ENCODE measurements at places on chromosomes 7 and 10.

- H3K27me3 ChIP-seq = no peaks in the 10 kb centered on the region
- no peaks in the 10 kb centered on the region for H3K36me3 ChIP-seq
- no peaks in the 10 kb centered on the region for H3K4me1 ChIP-seq
- no peak overlapping the region for H3K27ac ChIP-seq
- no peak for DNase-seq
Measured at GRCh38 chr10:62188021-62188616, 80.5 kb downstream of the RTKN2 start.

- no peak for DNase-seq
- H3K36me3 ChIP-seq = no peaks in the 10 kb centered on the region
- H3K27ac ChIP-seq = no peak overlapping the region
Measured at GRCh38 chr10:78954689-78955088, 114.1 kb upstream of the ZMIZ1 start.

DNA sequence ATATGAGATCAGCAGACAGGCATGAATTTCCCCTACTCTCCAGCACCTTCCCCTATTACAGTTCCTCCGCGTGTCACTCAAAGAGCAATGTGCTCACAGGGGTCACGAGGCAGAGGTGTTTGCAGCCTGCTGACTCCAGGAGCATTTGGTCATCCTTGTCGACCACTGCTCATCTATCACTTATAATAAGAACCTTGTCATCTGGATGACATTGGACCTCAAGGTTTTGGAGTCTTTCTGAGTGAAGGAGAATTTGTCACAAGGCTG, 32.9 kb upstream of the PLPP4 start:
- no peak for DNase-seq
- no peak overlapping the region for H3K27ac ChIP-seq
- H3K4me3 ChIP-seq = no peak overlapping the region
- H3K36me3 ChIP-seq = no peaks in the 10 kb centered on the region
- H3K4me1 ChIP-seq = no peaks in the 10 kb centered on the region
- H3K27me3 ChIP-seq = no peaks in the 10 kb centered on the region

GRCh38 chr10:79074732-79075131, 6.0 kb downstream of the ZMIZ1 start:
- H3K4me3 ChIP-seq = no peak overlapping the region
- H3K27ac ChIP-seq = peak overlapping the region; percentile 97
- no peaks in the 10 kb centered on the region for H3K27me3 ChIP-seq
- no peak for DNase-seq
- H3K4me1 ChIP-seq = peaks cover 84% of the 10 kb centered on the region

DNA sequence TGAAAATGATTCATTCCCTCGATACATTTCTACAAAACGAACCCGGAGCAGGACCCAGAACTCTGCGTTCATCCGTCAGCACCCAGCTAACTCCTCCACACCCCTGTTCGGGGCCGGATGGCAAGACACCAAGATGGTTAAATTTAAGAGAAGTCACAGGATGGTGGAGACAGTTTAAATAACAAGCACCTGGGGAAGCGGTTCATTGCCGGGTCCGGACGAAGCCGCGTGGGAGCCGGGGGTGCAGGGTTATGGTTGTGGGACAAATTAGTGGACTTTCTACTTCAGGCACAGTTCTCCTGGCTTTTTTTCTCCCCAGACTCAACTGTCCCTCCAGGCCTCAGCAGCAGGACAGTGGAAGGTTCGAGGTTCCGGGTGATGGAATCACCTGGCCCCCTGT, 45.4 kb downstream of the ASB13 start:
- DNase-seq = no peak
- no peaks in the 10 kb centered on the region for H3K27me3 ChIP-seq
- no peak overlapping the region for H3K4me3 ChIP-seq

- no peaks in the 10 kb centered on the region for H3K27me3 ChIP-seq
- no peaks in the 10 kb centered on the region for H3K36me3 ChIP-seq
- DNase-seq = no peak
- no peak overlapping the region for H3K27ac ChIP-seq
- H3K4me3 ChIP-seq = no peak overlapping the region
Measured at GRCh38 chr10:124994573-124995473, 52.9 kb downstream of the ZRANB1 start.

- peaks cover 7% of the 10 kb centered on the region for H3K4me1 ChIP-seq
- no peaks in the 10 kb centered on the region for H3K27me3 ChIP-seq
- H3K4me3 ChIP-seq = no peak overlapping the region
Measured at GRCh38 chr7:81638198-81638597, 131.6 kb downstream of the HGF start.

DNA sequence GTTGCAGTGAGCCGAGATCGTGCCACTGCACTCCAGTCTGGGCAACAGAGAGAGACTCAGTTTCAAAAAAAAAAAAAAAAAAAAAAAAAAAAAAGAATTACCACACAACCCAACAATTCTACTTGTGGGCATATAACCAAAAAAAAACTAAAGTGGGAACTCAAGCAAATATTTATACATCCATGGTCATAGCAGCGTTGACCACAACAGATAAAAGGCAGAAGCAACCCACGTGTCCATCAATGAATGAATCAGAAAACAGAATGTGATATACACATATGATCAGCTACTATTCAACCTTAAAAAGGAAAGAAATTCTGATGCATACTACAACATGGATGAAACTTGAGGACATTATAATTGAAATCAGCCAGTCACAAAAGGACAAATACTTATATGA, 179.3 kb upstream of the NEBL start:
- DNase-seq = no peak
- H3K27ac ChIP-seq = no peak overlapping the region
- no peaks in the 10 kb centered on the region for H3K4me1 ChIP-seq
- H3K36me3 ChIP-seq = no peaks in the 10 kb centered on the region
- H3K4me3 ChIP-seq = no peak overlapping the region

- no peak for DNase-seq
- no peak overlapping the region for H3K4me3 ChIP-seq
- no peaks in the 10 kb centered on the region for H3K36me3 ChIP-seq
- H3K27me3 ChIP-seq = no peaks in the 10 kb centered on the region
- no peaks in the 10 kb centered on the region for H3K4me1 ChIP-seq
Measured at GRCh38 chr10:33832124-33832787, 497.8 kb upstream of the NRP1 start.

GRCh38 chr10:133229265-133230043, 563 bp upstream of the UTF1 start:
- peak overlapping the region; percentile 31 for H3K4me3 ChIP-seq
- peaks cover 7% of the 10 kb centered on the region for H3K4me1 ChIP-seq
- no peak for DNase-seq
- H3K36me3 ChIP-seq = no peaks in the 10 kb centered on the region

- no peaks in the 10 kb centered on the region for H3K36me3 ChIP-seq
- no peak for DNase-seq
- H3K27ac ChIP-seq = no peak overlapping the region
- H3K4me3 ChIP-seq = no peak overlapping the region
- peaks cover 6% of the 10 kb centered on the region for H3K4me1 ChIP-seq
- no peaks in the 10 kb centered on the region for H3K27me3 ChIP-seq
Measured at GRCh38 chr7:135817583-135817982, 69.0 kb upstream of the FAM180A start.

- no peak overlapping the region for H3K27ac ChIP-seq
- peaks cover 25% of the 10 kb centered on the region for H3K4me1 ChIP-seq
- H3K4me3 ChIP-seq = no peak overlapping the region
- no peak for DNase-seq
- no peaks in the 10 kb centered on the region for H3K36me3 ChIP-seq
Measured at GRCh38 chr10:69687426-69687825, 57.4 kb downstream of the FAM241B start.

DNA sequence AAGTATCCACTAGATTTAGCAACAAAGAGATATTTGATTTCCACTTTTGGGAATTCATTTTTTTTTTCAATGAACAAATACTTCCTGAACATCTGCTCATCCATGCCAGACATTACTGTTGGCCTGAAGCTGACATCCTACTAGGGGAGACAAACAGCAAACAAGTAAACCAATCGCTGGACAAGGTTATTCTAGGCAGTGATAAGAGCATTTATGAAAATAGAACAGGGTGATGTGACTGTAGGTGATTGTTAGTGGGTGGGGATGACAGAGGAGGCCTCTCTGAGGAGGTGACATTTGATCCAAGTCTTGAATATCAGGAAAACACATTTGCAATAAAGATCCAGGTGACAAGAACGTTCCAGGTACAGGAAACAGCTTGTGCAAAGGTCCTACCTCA, 89.1 kb upstream of the FAM180A start:
- H3K4me3 ChIP-seq = no peak overlapping the region
- no peaks in the 10 kb centered on the region for H3K4me1 ChIP-seq
- H3K27ac ChIP-seq = no peak overlapping the region
- DNase-seq = no peak

DNA sequence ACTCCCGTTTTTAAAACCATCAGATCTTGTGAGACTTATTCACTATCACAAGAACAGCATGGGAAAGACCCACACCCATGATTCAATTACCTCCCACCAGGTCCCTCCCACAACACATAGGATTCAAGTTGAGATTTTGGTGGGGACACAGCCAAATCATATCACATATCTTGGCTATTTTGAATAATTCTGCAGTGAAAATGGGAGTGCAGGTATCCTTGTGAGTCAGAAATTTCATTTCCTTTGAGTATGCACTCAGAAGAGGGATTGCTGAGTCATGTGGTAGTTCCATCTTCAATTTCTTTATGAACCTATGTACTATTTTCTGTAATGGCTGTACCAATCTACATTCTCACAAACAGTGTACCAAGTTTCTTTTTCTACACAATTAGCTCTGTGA, 125.8 kb downstream of the ANKRD7 start:
- no peaks in the 10 kb centered on the region for H3K4me1 ChIP-seq
- no peak for DNase-seq
- no peaks in the 10 kb centered on the region for H3K36me3 ChIP-seq
- H3K27ac ChIP-seq = no peak overlapping the region
- no peak overlapping the region for H3K4me3 ChIP-seq
- H3K27me3 ChIP-seq = no peaks in the 10 kb centered on the region

DNA sequence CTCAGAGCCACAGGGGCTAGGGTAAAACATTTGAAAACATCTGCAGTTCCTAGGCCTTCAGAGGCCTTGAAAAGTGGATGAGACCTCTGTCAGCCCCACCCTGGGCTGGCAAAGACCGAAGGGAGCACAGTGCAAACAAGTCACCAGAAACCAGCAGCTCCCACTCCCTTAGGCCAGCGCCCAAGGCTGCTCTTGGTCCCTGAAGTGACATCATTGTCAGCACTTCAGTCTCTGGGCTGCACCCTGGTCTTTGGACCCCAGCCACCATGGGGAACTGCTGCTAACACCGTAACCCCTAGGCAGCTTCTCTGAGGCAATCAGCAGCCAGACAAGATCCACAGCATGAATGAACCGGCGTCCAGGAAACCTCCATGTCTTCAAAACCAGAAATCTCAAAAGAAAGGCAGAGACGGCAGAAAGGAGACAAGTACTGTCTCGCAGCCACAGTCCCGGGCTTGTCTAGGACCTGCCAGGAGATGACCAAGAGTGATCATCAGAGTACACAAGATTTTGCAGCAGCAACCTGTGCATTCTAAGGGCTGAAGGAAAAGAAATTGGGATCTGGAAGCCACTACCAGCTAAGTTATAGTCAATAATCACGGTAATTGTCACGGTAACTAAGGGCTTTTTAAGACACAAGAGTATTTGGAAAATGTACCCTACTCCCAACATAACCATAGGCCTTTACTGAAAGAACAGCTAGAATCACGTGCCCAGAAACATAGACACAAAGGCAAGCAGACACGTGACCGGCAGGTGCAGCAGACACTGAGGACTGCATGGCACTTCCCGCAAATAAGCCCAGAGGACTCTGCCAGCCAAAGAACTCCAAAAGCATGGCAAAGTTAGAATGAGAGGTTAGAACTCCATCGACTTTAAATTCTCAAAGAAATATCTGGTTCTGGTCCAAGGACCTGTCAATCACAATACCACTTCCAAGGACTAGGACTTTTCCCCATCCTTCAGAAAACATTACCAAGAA, 23.3 kb downstream of the CPXM2 start:
- H3K36me3 ChIP-seq = no peaks in the 10 kb centered on the region
- H3K4me3 ChIP-seq = no peak overlapping the region
- no peaks in the 10 kb centered on the region for H3K27me3 ChIP-seq
- H3K27ac ChIP-seq = no peak overlapping the region
- DNase-seq = no peak

DNA sequence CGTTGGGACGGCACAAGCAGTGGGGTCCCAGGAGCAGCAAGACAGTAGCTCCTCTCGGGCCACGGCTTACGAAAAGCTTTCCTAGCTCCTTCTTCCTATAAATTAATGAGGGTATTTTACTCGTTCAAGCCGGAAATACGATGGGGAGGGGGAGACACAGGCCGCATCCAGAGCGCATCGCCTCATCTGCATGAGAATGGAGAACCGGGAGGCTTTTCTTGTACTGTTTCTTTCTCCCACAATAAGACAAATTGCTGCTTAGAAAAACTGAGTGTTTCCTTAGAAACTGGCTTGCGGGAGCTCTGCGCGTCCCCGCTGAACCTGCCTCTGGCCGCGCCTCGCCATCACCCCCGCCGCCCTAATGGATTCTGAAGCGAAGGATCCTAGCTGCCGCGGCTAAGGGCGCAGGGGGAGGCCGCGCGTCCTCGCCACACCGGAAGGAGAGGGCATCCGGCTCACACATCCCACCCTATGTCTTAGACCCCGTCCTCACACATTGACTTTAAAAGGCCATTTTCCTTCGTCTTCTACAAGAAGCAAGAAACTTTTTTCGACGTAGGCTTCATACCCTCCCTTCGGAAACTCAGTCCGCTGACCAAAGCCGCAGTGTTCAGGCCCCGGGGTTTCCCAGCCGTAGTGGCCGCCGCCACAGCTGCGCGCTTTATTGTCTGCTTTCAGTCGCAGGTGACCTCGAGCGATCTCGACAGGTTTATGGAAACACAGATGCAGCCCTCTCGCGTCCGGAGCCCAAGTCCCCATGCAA, 8.8 kb downstream of the NXPH1 start:
- H3K36me3 ChIP-seq = no peaks in the 10 kb centered on the region
- H3K27ac ChIP-seq = no peak overlapping the region
- H3K4me1 ChIP-seq = no peaks in the 10 kb centered on the region
- peaks cover 11% of the 10 kb centered on the region for H3K27me3 ChIP-seq
- DNase-seq = no peak

GRCh38 chr10:113127901-113128283, 177.8 kb downstream of the TCF7L2 start:
- no peaks in the 10 kb centered on the region for H3K27me3 ChIP-seq
- no peak overlapping the region for H3K4me3 ChIP-seq
- DNase-seq = no peak
- H3K27ac ChIP-seq = peak overlapping the region; percentile 7
- H3K36me3 ChIP-seq = no peaks in the 10 kb centered on the region

- no peaks in the 10 kb centered on the region for H3K27me3 ChIP-seq
- H3K4me1 ChIP-seq = no peaks in the 10 kb centered on the region
- DNase-seq = no peak
- no peak overlapping the region for H3K27ac ChIP-seq
- H3K36me3 ChIP-seq = no peaks in the 10 kb centered on the region
- no peak overlapping the region for H3K4me3 ChIP-seq
Measured at GRCh38 chr10:122292376-122292775, 21.3 kb downstream of the BTBD16 start.

GRCh38 chr7:7212612-7213011, 30.3 kb downstream of the C1GALT1 start:
- no peaks in the 10 kb centered on the region for H3K4me1 ChIP-seq
- H3K27ac ChIP-seq = no peak overlapping the region
- H3K36me3 ChIP-seq = no peaks in the 10 kb centered on the region
- DNase-seq = no peak
- H3K4me3 ChIP-seq = no peak overlapping the region
- H3K27me3 ChIP-seq = no peaks in the 10 kb centered on the region

GRCh38 chr7:69122953-69123352, 475.3 kb upstream of the AUTS2 start:
- DNase-seq = no peak
- H3K27ac ChIP-seq = no peak overlapping the region
- H3K27me3 ChIP-seq = no peaks in the 10 kb centered on the region
- H3K4me3 ChIP-seq = no peak overlapping the region
- H3K36me3 ChIP-seq = no peaks in the 10 kb centered on the region

- no peak overlapping the region for H3K4me3 ChIP-seq
- no peaks in the 10 kb centered on the region for H3K27me3 ChIP-seq
- no peaks in the 10 kb centered on the region for H3K36me3 ChIP-seq
- H3K4me1 ChIP-seq = no peaks in the 10 kb centered on the region
- DNase-seq = no peak
Measured at GRCh38 chr10:104415526-104416165, 62.0 kb downstream of the CFAP58 start.
